Forelimb muscle (tissue), 1 donor: ENCODE measurements at places on chromosomes 11 and 22.

- DNase-seq, result no peak
Measured at GRCh38 chr11:64723907-64724862, 1.2 kb upstream of the NRXN2 start.

DNA sequence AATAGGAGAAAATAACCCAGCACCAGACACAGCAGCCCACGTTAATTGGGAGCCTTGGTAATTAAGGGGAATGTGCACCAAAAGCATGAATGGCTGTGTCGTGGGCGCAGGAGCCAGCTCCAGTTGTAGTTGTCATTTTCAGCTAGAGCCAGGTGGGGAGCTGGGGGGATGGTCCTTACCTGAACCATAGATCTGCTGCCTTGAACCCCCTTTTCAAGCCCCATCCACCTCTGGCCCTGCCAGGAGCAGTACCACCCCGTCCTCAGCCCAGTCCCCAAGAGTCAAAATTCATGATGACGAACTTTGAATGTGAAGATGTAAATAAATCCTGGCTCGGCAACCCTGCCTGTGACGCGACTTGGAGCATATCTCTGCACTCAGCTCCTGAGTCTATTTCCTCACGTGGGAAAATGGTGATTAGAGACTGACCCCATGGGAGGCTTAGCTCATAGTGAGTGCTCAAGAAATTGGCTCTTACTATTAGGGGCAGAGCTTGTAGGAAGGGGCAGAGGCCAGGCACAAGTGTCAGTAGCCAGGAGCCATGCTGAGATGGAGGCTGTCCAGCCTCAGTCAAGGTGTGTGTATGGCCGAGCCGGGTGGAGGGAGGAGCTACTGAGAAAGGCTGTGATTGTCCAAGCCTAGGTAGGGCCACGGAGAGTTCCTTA, 794 bp upstream of the FXYD6 start:
- DNase-seq, result no peak

GRCh38 chr22:20721409-20722218, 52.3 kb upstream of the SERPIND1 start:
- no peak for DNase-seq

DNA sequence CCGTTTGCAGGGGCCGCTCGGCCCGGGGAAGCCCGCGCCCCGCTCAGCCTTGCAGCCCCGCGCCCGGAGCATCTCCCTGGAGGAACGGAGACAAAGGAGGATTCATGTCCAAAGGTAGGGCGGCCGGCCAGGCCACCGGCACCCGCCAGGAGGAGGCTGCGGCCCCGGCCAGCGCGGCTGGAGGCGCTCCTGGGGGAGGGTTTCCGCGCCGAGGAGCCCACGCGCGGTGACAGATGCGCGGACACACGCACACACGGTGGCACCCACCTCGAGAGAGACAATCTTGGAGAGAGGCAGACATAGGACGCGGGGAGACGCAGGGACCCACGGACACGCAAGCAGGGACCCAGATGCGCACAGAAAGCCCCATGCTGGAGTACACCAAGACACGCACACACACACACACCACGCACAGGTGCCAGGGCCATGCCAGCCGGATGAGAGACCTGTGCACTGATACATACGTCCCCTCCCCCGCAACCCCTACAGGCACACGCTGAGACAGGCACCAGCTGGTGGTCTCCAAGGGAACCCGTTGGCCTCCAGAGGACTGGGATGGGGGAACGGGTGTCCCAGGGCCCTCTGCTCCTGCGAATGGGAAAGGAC, 7.8 kb downstream of the SEPTIN3 start:
- DNase-seq, result no peak

GRCh38 chr22:26481694-26482093, 1.9 kb downstream of the HPS4 start:
- no peak for DNase-seq

- DNase-seq, result no peak
Measured at GRCh38 chr11:74142624-74143023, 28.2 kb downstream of the C2CD3 start.

DNA sequence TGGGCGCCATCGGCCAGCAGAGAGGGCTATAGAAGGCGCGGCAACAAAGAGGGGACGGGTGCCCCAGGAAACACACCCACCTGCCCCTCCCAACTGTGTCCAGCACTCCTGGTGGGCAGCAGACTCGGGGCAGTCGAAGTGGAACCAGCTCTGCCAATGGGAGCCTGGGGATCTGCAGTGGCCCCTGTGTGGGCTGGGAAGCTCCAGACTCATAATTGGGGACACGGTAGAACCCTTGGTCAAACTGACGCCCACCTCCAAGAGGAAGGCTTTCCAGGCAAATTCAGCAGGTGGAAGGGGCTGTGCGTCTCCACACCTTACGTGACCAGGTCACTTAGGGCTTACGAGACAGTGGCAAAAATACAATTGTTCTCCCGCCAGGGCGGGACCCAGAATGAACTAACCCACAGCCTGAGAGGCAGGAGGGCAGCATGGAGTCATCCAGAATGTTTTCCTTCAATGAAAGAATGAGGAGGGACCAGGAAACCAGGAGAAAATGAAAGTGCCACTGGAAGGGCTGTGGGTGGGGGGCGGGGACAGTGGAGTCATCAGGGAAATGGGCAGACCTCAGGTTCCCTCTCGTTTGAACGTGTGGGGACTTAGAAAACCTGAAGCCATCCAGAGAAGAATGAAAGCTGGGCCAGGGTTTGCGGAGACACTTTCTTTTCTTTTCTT, 53.2 kb upstream of the SHANK2 start:
- no peak for DNase-seq

DNA sequence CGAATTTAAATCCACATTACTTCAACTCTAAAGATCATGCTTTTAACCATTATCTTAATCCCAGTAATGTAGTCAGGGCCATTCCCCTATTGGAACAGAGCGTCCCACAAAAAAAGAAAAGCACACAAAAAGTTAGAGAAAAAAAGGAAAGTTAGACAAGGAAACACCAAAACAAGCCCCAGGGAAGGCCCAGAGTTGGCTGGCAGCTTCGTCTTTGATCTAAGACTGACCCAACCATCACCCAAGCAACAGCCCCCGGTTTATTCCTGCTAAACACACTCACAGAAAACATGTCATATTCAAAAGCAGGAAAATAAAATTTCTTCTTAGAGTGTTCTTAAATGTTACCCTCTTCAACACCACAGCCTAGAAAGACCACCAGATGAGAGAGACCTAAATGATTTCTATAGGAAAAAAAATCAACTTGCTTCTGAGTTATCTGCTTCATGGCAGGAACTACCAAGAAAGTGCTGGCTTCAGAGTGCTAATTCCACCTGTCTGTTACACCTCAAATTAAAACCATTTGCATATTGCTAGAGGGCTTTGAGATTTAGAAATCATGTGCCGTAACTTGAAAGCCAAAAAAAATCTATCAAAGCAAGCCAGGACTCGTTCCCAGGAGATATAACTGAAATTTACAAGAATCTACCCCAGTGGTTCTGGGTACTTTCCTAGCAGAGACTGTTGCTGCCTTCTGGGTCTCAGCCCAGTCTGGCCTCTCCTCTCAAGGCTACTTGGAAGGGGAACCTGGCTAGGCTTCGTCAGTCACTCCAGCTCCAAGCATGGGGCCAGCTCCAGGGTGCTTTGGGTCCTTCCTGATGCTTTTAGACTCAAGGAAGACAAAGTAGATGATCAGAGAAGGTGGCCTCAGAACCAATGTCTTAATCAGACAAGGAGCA, 31.2 kb downstream of the POU2AF3 start:
- no peak for DNase-seq

GRCh38 chr11:12761029-12761428, 86.8 kb downstream of the TEAD1 start:
- DNase-seq, result no peak

GRCh38 chr22:40685406-40685805, 6.1 kb downstream of the MCHR1 start:
- DNase-seq, result no peak
